Mesothelial cell of epicardium (in vitro differentiated cells): ENCODE measurements at places on chromosomes 2 and 18. TPM values are rescaled to one million over a fixed set of nuclear protein-coding genes. Genes with fewer than 3 reads are reported as not detected.

GRCh38 chr2:72095364-72095763, 52.3 kb downstream of the CYP26B1 start:
- DNase-seq: no peak
- no peak overlapping the region for H3K27ac ChIP-seq
- no peaks in the 10 kb centered on the region for H3K36me3 ChIP-seq
- no peak overlapping the region for H3K4me3 ChIP-seq

GRCh38 chr2:52659546-52659945, 1108.1 kb upstream of the CHAC2 start:
- no peaks in the 10 kb centered on the region for H3K4me1 ChIP-seq
- H3K4me3 ChIP-seq: no peak overlapping the region
- no peaks in the 10 kb centered on the region for H3K27me3 ChIP-seq
- no peaks in the 10 kb centered on the region for H3K36me3 ChIP-seq

DNA sequence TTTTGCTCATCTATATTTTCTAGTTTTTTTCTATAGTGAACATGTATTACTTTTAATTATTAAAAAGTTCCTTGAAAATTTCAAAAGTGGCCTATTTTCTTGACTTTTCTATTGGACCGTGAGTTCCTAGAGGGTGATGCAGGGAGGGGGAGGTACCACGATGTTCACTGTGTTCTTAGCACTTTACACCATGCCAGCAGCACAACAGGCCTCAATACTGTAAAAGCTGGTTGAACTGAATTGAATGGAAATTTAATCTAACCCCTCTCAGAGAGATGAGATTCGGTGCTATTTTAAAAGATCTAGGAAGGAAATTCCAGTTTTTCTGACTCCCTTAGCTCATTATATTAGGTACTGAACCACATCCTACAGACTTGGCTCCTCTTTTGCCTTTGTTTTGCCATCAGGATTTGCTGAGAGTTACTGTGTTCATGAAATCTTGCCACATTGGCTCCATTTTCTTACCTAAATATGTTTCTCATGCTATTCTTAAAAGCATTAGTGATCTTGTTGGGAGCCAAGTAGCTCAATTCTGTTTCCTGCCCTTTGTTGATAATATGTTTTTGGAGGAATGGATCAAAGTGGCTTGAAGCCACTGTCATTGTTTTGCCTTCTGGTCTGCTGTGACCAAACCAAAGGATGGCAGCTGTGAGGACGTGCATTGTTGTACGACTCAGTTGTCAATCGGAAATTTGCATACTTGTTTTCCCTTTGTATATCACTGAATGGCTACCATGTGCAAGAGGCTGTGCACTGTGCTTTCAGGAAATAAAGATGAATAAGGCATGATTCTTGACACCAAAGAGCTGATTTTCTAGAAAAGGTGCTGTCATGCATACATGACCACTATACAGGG, 25.3 kb downstream of the MYO1B start:
- H3K27ac ChIP-seq: no peak overlapping the region
- peaks cover 13% of the 10 kb centered on the region for H3K4me1 ChIP-seq
- peaks cover 3% of the 10 kb centered on the region for H3K36me3 ChIP-seq
- no peak for DNase-seq
- no peaks in the 10 kb centered on the region for H3K27me3 ChIP-seq

GRCh38 chr18:27789406-27789805, 387.5 kb downstream of the CDH2 start:
- H3K27ac ChIP-seq: no peak overlapping the region
- H3K27me3 ChIP-seq: no peaks in the 10 kb centered on the region
- no peaks in the 10 kb centered on the region for H3K36me3 ChIP-seq
- H3K4me3 ChIP-seq: no peak overlapping the region

Gene ANKRD36
- total RNA-seq: 40.9 to 45.3 TPM (median 41.0 TPM) in 3 replicates

Gene SEMA4C
- total RNA-seq: 98.6 to 103 TPM (median 102 TPM) in 3 replicates

Gene EHBP1
- 65.7 to 68.4 TPM (median 67.4 TPM) in 3 replicates for total RNA-seq

Gene SLC23A3
- total RNA-seq: 1.6 to 2.6 TPM (median 1.7 TPM) in 3 replicates
